CD4-positive, alpha-beta memory T cell (primary cell): ENCODE measurements at places on chromosomes 4 and X. TPM values are rescaled to one million over a fixed set of nuclear protein-coding genes. Genes with fewer than 3 reads are reported as not detected.

Gene TMEM156
- 19.3 TPM for total RNA-seq

Gene PNMA6A
- total RNA-seq: not detected

Gene PHEX
- total RNA-seq: 0.25 TPM

DNA sequence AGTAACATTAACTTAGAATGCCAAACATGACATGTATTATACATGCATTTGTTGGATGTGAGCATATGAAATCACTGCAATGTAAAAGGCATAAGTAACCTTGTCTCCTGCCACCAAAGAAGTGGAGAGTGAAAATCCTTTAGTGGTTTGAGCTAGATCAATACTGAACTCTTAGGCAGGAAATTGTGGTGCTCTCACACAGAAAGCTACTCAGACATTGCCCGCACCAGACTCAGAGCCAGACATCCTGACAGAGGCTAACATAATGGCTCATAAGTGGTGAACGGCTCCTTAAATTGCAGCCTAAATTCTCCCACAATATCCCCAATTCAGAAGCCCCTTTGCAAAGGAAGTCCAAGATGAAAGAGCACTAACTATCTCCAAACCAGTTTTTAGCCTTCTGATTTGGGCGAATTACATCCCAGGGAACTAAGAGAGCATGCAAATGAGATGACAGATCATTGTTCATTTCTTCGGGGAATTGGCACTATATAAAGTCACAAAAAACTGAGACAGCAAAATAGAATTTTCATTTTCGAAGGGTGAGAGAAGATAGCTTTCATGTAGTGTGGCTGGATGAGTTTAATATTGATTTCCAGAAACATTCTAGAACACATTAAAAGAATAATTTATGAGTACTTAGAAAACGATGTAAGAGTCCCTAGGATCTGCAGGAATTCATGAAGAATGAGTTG is 233.6 kb upstream of the RPS6KA3 start:
- H3K4me3 ChIP-seq: no peak overlapping the region
- no peaks in the 10 kb centered on the region for H3K27me3 ChIP-seq
- H3K4me1 ChIP-seq: peaks cover 8% of the 10 kb centered on the region
- no peak overlapping the region for H3K27ac ChIP-seq
- no peaks in the 10 kb centered on the region for H3K36me3 ChIP-seq

DNA sequence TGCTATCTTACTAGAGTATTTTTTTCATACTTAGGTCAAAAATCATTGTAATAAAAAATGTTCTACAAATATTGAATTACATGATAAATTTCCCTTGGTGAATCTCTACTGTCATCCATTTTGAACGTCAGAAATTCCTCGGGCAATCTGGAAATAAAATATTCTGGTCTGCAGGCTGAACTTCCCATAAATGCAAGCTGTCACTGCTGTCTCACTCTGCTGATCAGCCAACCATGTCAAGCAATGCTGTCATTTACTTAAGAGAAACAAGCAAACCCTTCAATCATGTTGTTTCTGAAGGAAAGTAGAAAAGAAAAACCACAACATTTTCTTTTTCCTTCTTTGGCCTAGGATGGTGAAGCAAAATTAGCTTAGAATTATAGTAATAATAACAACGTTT is 514.2 kb upstream of the GALNT7 start:
- H3K4me1 ChIP-seq: no peaks in the 10 kb centered on the region
- H3K36me3 ChIP-seq: no peaks in the 10 kb centered on the region
- no peaks in the 10 kb centered on the region for H3K27me3 ChIP-seq
- no peak for DNase-seq
- no peak overlapping the region for H3K27ac ChIP-seq
- H3K4me3 ChIP-seq: no peak overlapping the region

GRCh38 chr4:182240161-182241130 is 2.8 kb upstream of the TENM3 start:
- no peaks in the 10 kb centered on the region for H3K27me3 ChIP-seq
- DNase-seq: no peak
- no peak overlapping the region for H3K4me3 ChIP-seq
- no peaks in the 10 kb centered on the region for H3K4me1 ChIP-seq
- H3K36me3 ChIP-seq: no peaks in the 10 kb centered on the region
- H3K27ac ChIP-seq: no peak overlapping the region

Gene DCK
- 54.7 TPM for total RNA-seq

DNA sequence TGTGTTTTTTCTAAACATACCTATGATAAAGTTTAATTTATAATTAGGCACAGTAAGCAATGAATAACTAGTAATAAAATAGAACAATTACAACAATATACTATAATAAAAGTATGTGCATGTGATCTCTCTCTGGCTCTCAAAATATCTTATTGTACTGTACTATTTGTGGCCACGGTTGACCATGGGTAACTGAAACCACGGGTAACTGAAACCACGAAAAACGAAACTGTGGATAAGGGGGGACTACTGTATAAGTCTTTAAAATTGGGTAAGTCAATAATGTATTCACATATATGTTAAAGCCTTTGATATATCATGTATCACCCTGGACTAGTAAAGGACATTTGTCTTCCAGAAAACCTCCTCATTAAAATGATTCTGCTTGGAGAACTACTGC is 20.0 kb downstream of the TMEM154 start:
- no peaks in the 10 kb centered on the region for H3K36me3 ChIP-seq
- no peak overlapping the region for H3K27ac ChIP-seq
- no peak for DNase-seq
- no peak overlapping the region for H3K4me3 ChIP-seq
- H3K4me1 ChIP-seq: peaks cover 6% of the 10 kb centered on the region

Gene ZAR1
- not detected for total RNA-seq

DNA sequence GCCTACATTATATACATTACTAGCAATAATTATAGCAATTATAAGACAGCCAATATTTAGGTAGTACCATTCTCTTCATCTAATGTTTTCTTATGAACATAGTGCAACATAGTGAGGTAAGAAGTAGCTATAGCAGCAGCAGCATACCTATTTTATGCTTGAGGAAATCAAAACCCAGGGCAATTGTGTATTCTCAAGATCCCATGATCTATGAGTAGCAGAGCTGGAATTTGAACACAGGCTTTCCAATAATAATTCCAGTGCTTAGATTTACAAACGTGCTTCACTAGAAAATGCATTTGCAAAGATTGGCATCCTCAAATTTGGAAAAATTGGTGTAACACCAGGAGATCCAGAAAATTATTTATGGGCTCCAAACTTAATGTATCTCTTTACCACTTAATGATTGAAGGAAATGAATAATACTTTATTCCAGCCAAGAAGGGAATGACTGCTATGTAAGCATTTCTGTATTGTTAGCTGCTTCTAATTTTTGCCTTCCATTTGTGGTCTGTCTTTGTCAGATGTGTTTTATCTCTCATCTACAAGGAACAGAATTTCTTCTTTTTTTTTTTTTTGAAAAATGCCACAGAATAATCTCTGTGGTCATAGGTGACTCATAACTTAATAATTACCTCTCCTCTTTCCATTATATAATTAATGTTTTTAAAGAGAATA is 451.1 kb downstream of the ARAP2 start:
- no peaks in the 10 kb centered on the region for H3K27me3 ChIP-seq
- DNase-seq: no peak
- no peaks in the 10 kb centered on the region for H3K4me1 ChIP-seq
- no peaks in the 10 kb centered on the region for H3K36me3 ChIP-seq
- no peak overlapping the region for H3K27ac ChIP-seq
- no peak overlapping the region for H3K4me3 ChIP-seq

DNA sequence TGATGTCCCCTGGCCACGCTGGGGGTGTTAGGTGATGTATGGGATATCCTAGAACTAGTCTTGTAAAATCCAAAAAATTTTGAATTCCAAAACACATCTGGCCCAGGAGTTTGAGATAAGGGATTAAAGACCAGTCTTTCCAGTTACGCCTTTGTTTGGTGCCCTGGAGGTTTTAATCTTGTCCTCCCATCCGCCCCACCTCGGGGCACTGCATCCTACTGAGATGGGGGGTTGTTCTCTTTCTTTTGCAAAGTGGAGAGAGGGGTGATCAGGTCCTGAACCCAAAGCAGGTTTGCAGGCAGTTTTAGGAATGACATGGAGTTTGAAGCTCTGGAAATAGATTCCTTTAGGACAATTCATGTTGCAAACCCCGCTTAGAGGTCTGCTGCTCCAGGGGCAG is 1.8 kb downstream of the SUV39H1 start:
- no peaks in the 10 kb centered on the region for H3K27me3 ChIP-seq
- peaks cover 27% of the 10 kb centered on the region for H3K4me1 ChIP-seq
- H3K27ac ChIP-seq: no peak overlapping the region
- no peak overlapping the region for H3K4me3 ChIP-seq

- DNase-seq: no peak
- H3K4me3 ChIP-seq: no peak overlapping the region
- no peaks in the 10 kb centered on the region for H3K27me3 ChIP-seq
- no peaks in the 10 kb centered on the region for H3K4me1 ChIP-seq
These were observed 301.7 kb downstream of the PCDH10 start for GRCh38 chr4:133450813-133451212.

Gene MAOB
- total RNA-seq: not detected

DNA sequence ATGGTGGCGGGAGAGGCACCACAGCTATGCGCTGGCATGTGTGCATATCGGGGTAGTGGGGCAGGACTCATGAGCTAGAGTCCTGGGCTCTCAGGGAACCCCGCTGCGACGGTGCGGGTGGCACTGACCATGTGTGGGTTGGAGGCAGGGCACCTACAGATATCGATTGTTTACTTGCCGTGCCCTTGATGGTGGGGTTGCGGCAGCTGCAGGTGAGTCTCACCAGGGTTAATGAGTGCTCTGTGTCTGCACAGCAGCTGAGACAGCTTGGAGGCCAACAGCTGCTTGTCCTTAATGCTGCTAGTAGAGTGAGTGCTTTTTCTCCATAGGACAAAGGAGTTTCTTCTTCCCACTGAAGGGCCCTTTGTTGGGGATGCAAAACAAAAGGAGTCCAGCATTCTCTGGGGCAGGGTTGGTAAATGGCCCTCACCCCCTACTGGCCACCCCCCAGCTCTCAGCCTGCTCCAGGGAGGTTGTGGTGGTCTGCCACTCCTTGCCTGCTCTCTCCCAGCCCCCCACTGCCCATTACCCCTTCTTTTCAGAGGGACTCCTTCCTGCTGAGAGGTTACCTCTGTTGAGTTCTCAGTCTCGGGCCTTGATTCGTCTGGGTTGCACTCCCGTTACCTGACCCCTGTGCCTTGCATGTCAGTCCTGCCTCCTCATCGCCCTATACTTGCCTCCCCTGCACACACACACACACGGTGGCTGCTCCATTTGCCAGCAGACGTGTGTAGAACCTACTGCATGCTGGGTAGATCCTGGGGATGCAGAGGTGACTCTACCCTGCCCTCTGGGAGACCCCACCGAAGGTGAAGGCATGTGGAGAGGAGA is 52.8 kb downstream of the TBC1D14 start:
- H3K36me3 ChIP-seq: peaks cover under 1% of the 10 kb centered on the region
- H3K27ac ChIP-seq: no peak overlapping the region
- no peak overlapping the region for H3K4me3 ChIP-seq
- no peaks in the 10 kb centered on the region for H3K27me3 ChIP-seq

DNA sequence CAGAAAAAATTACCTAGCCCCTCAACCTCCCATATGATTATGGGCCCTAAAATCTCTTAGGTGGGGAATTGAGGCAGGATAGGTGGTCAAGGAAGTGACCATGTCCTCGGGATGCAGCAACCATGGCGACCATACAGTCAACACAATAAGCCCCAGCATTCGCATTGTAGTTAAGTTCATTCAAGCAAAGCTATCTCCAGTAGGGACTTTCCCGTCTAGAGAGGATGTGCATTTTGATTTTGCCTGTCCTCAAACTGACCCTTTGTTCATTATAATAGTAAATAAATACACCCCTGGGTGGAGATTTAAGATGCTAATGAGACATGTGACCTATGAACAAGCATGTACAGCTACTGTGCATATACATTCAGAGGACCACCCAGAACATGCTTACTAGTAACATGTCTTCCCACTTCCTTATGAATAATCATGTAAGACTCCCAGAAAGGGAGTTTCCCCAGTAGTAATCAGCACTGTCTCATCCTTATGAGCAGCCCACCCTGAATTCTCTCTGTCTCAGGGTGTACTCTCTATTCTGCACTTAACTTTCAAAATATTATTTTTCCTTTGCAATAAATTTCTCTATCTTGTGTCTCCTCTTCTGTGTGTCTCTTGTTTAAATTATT is 74.3 kb downstream of the NUDT11 start:
- no peak overlapping the region for H3K4me3 ChIP-seq
- H3K36me3 ChIP-seq: no peaks in the 10 kb centered on the region
- no peak overlapping the region for H3K27ac ChIP-seq
- H3K27me3 ChIP-seq: no peaks in the 10 kb centered on the region
- DNase-seq: no peak

DNA sequence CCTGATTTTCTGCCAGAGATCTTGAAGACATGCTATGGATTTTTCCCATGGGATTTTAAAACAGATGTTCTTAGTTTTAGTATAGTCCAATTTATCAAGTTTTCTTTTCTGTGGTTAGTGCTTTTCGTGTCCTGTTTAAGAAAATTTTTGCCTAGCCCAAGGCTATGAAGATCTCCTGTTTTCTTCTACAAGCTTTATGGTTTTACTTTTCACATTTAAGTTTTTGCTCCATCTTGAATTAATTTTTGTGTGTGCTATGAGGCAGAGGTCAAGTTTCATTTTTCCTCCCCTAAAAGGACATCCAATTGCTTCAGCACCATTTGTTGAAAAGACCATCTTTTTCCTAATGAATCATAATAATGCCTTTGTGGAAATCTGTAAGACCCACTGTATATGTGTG is 65.6 kb downstream of the POLR2B start:
- H3K27ac ChIP-seq: no peak overlapping the region
- H3K27me3 ChIP-seq: no peaks in the 10 kb centered on the region
- no peak overlapping the region for H3K4me3 ChIP-seq
- DNase-seq: no peak
- no peaks in the 10 kb centered on the region for H3K4me1 ChIP-seq
- no peaks in the 10 kb centered on the region for H3K36me3 ChIP-seq

Gene F8A1
- 58.2 TPM for total RNA-seq

Gene FRMD7
- total RNA-seq: not detected

- peaks cover 8% of the 10 kb centered on the region for H3K4me1 ChIP-seq
- no peak overlapping the region for H3K27ac ChIP-seq
- H3K27me3 ChIP-seq: no peaks in the 10 kb centered on the region
- H3K36me3 ChIP-seq: no peaks in the 10 kb centered on the region
- H3K4me3 ChIP-seq: no peak overlapping the region
- DNase-seq: no peak
These were observed 13.6 kb downstream of the TLR6 start for GRCh38 chr4:38842994-38843393.

Gene TIGD4
- 0.12 TPM for total RNA-seq

- DNase-seq: no peak
- no peaks in the 10 kb centered on the region for H3K36me3 ChIP-seq
- H3K27ac ChIP-seq: no peak overlapping the region
- H3K4me1 ChIP-seq: no peaks in the 10 kb centered on the region
- no peak overlapping the region for H3K4me3 ChIP-seq
- no peaks in the 10 kb centered on the region for H3K27me3 ChIP-seq
These were observed 79.9 kb downstream of the TRPC5OS start for GRCh38 chrX:111955901-111956300.

Gene FAM47A
- not detected for total RNA-seq

Gene ZNF185
- 2.0 TPM for total RNA-seq

DNA sequence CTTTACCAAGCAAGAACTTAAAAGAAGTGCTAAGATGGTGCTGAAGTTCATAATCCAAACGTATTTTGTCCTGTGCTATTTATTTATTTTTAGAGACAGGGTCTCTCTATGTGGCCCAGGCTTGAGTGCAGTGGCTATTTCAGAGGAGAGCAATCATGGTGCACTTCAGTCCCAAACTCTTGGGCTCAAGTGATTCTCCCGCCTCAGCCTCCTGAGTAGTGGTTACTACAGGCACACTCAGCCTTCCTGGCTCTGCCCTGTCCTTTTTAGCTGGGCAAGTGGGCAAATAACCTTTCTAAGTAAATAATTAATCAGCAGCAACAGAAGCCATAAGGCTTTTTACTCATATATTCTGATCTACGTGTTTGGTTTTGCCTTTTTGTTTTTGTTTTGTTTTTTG is 2.6 kb downstream of the NSD2 start:
- no peaks in the 10 kb centered on the region for H3K36me3 ChIP-seq
- H3K27ac ChIP-seq: no peak overlapping the region
- H3K4me3 ChIP-seq: no peak overlapping the region
